NCI-H2029 (cell line): ENCODE measurements at places on chromosomes 2 and 18.

GRCh38 chr2:141766225-141766624 is 364.6 kb downstream of the LRP1B start:
- DNase-seq: no peak

GRCh38 chr2:1528273-1529064 is 115.2 kb downstream of the TPO start:
- no peak for DNase-seq

DNA sequence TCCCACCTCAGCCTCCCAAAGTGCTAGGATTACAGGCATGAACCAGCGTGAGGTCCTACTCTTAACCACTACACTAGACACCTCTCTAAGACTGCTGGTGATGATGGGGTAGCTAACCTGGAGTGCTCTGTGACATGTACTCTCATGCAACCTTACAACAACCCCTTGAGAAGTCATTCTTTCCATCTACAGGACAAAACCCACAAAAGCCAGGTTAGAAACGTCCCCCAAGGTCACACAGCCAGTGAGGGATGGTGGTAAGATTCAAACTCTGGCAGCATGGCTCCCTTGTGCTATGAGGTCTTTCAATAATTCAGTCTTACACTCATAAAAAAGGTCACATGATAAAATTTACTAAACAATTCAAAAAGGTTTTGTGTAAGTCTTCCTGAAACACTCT is 94.8 kb upstream of the SERTAD2 start:
- DNase-seq: no peak

DNA sequence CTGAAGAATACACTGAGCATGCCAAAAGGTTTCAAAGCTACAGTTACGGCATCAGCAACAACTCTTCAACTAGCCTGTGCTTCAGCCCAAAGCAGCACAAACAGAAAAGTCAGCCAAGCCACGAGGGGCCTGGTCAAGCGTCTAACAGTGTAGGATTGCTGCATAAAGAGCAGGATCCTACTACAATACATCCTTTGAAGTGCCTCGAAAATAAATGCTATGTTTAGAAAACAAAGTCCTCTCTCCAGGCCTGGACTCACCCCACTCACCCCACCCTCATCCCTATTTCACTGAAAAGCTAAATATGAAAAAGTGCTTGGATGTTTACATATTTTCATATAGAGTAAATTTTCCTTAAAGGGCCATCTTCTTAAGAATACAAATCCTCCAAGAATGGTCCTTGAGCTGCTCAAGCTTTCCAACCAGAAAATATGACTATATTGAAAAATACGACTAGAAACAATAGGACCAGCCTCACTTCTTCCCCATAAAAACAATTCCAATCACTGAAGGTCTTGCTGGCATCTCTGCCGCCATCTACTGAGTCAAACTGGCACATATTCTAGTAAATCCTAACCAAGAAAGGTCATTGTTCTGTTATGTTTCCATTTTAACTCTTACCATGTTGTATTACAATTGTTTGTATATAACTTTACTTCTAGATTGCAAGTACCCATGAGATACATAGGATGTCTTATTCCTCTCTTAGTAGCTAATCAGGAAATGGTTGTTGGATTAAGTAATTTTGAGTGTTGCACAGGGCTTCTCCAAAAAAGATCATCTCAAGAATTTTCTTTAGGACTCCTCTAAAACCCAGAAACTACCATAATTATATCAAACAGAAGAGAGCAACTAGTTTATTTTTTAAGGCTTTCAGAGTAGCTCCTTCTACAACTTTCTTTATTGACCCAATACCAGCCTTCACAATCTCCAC is 63.6 kb downstream of the CLHC1 start:
- peak; percentile 60 for DNase-seq

GRCh38 chr2:240994171-240994896 is 4.1 kb upstream of the SNED1 start:
- DNase-seq: no peak

- no peak for DNase-seq
Observed at GRCh38 chr2:73036766-73037165, 34.7 kb downstream of the SFXN5 start.

- DNase-seq: no peak
Observed at GRCh38 chr2:147027436-147027835, 817.4 kb upstream of the ACVR2A start.

DNA sequence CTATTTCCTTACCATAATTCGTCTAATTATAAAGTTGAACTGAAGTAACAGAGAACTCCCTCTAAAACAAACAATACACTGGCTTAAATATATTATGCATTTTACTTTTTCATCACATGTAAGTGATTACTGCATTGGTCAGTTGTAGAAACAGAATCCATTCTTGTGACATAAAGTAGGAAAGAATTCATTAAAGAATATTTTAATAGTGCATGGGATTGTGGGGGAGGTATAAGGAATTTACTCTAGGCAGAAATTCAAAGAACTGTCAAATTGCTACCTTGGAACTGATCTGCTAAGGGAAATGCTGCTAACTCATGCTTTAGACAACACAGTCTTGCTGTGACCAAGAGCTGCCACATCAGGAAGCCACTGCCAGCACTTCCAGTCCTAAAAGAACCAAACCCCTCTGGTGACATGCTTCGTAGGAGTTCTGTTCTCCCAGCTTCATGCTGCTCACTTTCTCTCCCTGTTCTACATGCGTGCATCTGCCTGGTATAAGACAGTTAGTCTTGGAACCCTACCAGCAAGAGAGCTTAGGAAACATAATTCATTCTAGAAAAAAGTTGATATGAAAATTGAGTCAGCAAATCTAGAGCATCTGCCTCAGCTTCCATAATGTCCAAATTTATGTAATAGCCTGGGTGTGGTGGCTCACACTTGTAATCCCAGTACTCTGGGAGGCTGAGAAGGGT is 1137.6 kb upstream of the NXPH2 start:
- no peak for DNase-seq

DNA sequence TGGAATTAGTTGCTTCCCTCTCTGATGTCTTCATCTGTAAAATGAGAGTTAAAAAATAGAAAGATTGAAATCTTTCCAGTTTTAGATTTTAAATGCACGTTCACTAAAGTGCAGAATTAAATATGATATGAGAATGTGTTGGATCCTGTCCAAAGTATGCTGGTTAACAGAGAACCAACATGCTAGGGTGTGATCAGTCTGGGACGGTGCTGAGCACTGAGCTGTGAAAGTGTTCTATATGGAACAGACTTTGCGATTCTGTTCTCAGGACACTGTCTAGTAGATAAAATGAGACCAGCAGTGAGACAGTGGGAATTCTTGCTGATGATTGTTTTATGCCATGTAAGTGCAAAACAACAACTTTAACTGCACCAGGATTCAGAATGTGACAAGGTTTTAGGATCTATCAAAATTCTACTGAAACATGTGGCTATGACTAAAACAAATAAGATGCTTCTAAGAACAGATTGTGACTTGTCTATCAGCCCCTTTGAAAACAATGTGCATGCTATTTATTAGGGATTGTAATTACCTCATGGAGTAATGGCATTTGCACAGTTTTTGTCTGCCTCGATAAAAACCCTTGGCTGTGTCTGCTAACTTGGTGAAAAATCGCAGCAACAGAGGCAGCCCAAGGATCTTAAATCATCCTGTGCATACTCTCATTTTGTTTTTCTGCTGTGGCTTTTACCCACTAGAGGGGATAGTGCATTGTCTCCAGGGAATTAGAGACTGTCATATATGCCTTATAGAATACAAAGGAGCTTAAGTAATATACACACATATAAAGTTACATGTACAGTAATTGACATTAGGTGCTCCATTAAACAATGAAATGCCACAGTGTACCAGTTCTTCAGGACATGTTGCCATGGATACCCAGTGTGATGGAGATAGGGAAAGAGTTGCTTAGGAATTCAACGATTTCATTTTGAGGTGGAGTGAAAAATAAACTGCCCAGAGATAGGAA is 55.1 kb downstream of the MAP3K20 start:
- no peak for DNase-seq

DNA sequence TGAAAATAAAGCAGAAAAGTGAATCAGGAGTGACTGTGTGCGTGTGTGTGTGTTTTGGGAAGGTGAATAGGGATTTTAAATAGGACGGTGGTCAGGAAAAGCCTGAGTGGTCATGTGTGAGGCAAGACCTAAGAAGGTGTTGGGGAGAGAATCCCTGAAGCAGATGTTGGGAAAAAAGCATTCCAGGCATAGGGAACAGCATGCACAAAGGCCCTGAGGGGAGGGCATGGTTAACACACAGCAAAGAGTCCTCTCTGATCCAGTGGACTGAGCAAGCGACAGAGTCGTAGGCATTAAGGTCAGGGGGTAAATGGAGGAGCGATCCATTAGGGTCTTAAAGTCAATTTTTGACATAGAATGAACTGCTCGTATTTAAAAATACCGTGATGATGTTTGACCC is 34.0 kb upstream of the OTOS start:
- no peak for DNase-seq

DNA sequence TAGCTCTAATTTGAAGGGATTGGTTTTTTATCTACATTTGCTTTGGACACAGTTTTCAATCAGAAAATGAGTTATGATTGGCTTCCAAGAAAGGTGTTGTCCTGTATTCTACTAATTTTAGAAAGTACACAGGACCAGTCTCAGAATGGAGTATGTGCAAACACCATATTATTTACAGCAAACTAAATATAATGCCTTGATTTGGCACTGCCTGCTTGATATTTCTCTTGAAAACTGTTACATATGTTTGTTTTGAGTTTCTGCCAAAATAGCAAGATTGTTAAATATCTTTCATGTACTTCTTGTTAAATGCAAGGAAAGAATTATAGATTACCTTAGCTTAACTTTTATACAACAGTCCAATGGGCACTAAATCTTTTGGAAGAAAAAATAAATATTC is 694.9 kb downstream of the KCNJ3 start:
- no peak for DNase-seq
